ENCODE measurements at places on chromosomes 12 and 14. TPM values are rescaled to one million over a fixed set of nuclear protein-coding genes. Genes with fewer than 3 reads are reported as not detected.

The NRXN3 gene
- total RNA-seq, result under 0.01 TPM

The KRT77 gene
- total RNA-seq, result not detected

The STAB2 gene
- total RNA-seq, result not detected

The LMNTD1 gene
- total RNA-seq, result 0.44 TPM

The CEBPE gene
- total RNA-seq, result not detected

The GPRC5A gene
- total RNA-seq, result 3.1 TPM

The COA8 gene
- 19.0 TPM for total RNA-seq

The ABCD2 gene
- 0.17 TPM for total RNA-seq

The TAC3 gene
- total RNA-seq, result not detected

The MRPL51 gene
- 110 TPM for total RNA-seq

The KLRB1 gene
- not detected for total RNA-seq

The CLMN gene
- total RNA-seq, result 1.5 TPM

The MIA2 gene
- 11.9 TPM for total RNA-seq

The AGAP2 gene
- total RNA-seq, result 0.15 TPM

Measured in smooth muscle cell of trachea (primary cell).